Stimulated activated CD4-positive, alpha-beta T cell treated with anti-CD3 and anti-CD28 coated beads, Interleukin-2, amount 100 ng/mL, for 4 hours (primary cell): ENCODE measurements at places on chromosomes 11 and 22.

GRCh38 chr11:123472236-123472935 lies 42.3 kb downstream of the GRAMD1B start:
- DNase-seq: no peak

- no peak for DNase-seq
These were observed 67.0 kb upstream of the RASSF10 start for GRCh38 chr11:12942157-12942556.

DNA sequence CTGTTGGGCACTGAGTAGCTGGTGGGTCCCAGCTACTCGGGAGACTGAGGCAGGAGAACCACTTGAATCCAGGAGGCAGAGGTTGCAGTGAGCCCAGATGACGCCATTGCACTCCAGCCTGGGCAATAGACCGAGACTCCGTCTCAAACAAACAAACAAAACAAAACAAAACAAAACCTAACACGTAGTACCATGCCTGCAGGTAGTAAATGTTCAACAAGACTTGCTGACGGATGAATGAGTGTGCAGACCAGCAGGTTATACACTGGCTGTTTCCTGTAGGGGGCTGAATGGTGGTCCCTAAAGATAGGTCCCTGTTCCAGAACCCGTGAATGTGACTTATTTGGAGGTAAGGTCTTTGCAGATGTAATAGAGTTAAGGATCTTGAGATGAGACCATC lies 12.8 kb upstream of the MRGPRD start:
- DNase-seq: no peak

DNA sequence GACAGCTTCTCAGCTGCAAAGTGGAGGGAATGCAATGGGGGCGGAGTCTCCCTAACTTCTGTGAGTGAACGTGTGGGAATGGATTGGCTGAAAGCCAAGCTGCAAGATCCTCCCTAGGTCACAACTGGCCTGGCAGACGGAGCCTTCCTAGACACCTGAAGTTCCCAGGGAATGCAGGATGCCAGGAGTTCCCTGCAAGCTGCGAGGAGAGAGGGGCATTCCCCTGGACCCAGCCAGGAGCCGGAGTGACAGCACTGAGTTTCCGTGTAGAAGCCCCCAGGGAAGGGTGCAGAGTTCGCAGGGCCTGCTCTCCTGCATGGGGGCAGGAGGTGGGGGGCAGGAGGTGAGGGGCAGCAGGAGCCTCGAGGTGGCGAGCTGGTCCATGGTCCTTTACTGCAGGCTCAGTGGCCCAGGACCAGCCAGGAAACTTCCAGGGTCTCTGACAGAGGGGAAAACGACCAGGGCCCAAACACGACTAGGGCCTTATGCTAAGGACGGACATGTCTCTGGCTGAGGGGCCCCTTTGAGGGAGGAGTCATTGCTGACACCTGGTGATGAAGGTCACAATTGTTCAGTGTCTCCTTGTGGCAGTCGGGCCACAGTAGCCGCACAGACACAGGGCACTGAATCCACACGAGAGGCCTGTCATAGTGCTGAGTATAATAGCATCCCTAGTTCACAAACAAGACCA lies 141.4 kb downstream of the FBXO7 start:
- DNase-seq: no peak

DNA sequence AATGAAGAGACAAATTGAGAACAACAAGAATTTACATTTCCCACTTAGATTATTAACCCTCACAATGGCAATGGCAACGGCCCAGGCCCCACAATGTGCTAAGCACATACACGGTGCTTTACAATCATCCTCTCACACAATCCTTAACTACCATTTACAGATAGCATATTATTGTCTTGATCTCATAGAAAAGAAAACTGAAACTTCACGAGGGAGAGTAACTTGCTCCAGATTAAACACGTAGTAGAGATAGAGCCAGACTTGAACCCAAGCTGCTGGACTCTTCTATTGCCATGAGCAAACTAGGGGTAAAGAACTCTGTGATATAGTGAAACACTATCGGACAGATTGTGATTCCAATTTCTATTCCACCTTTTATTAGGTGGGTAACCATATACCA lies 665.1 kb downstream of the DLG2 start:
- no peak for DNase-seq

DNA sequence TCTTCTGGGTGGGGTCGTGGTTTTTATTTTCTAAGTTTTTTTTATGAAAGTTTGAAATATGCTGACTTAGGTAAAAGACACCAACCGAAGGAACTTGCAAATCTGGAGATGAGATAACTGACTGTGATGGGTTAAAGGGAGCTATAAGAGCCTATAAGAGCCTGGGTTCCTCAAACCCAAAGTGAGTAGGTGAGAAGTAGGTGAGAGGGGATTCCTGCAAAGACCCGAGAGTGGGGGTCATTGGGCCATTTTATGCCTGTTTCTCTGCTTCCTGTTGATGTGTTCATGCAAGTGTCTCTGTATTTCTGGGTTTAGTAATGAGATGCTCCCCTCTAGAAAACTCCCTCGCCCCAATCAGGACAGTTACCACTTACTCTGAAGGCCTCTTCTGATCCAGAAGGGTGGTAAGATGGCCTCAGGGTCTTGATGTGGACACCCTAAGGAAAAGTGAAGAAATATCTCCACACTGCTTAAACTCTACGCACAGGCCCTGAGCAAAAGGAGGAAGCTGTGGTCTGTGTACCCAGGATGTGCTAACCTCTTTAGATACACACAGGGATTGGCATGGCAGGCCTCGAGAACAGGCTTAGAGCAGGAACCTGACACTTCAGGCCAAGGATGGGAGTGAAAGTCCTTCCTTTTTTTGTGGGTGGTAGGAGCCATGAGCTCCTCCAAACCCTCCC lies 1.8 kb downstream of the FLI1 start:
- DNase-seq: no peak

GRCh38 chr22:33124471-33124870 lies 66.3 kb upstream of the SYN3 start:
- DNase-seq: no peak

- DNase-seq: peak; percentile 80
These were observed 468 bp downstream of the PATL1 start for GRCh38 chr11:59668188-59668949.

DNA sequence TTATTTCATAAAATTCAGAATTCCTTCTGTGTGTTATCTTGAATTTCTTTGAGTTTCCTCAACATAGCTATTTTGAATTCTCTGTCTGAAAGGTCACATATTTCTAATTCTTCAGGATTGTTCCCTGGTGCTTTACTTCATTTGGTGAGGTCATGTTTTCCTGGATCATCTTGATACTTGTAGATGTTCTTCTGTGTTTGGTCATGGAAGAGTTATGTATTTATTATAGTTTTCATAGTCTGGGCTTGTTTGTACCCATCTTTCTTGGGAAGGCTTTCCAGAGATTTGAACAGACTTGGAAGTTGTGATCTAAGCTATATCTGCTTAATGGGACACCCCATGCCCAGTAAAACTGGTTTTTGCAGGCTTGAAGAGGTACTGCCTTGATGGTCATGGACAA lies 149.6 kb downstream of the METTL15 start:
- DNase-seq: no peak

DNA sequence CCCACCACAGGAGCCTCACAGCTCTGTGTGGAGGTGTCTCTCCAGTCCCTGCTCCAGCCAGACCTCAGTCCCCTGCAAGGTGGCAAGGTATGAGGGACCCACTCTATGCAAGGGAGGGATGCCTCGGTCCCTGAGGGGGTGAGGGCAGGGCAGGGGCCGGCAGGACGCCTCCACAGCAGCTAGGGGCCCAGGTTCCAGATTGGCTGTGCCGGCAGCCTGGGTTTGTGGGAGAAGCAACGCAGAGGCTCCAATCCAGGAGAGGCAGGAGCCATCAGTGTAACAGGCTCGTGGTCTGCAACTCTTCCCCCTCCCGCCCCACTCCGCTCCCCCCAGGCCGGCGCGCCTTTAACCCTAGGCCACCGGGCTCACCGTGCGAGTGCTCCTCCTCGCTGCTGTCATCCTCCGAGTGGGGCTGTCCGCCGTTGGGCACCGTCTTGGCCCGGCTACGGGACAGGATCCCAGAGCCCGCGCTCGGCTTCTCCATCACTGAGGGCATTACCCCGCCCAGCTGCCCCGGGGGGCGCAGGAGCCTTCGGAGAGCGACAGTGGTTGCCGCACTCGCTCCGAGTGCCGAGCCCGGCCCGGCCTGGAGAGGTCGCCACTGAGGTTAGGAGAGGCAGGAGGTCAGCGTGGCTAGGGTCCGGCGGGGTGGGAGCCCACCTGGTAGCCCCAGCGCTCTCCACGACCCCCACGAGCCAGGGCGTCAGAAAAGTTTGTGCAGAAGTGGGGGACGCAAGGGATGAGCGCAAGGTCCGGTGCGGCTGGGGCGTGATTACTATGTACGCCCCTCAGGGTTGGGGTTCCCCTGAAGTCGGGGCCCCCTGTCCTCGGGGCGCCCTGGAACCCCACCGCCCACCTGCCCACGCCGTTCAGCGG lies 765 bp downstream of the RCOR2 start:
- DNase-seq: no peak

DNA sequence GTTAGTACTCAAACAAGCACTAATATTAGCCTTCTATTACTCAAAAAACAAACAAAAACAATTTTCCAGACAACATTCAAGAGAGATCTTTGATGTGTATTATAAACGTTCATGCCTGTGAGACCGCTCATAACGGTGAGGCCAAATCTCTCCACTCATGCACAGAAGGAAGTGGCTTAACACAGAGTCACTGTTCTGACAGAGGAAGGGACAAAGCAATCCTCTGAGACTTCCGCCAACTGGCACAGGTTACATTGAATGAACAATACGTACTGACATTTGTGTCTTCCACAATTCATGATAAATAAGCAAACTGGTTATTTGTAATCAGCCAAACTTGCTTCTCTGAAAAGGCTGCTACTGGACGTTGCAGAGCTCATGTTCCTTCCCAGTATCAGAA lies 30.5 kb downstream of the CHKA start:
- no peak for DNase-seq

GRCh38 chr11:107678632-107678971 lies 33.3 kb downstream of the SLN start:
- no peak for DNase-seq

- DNase-seq: no peak
These were observed 22.9 kb upstream of the A4GALT start for GRCh38 chr22:42743501-42743991.

DNA sequence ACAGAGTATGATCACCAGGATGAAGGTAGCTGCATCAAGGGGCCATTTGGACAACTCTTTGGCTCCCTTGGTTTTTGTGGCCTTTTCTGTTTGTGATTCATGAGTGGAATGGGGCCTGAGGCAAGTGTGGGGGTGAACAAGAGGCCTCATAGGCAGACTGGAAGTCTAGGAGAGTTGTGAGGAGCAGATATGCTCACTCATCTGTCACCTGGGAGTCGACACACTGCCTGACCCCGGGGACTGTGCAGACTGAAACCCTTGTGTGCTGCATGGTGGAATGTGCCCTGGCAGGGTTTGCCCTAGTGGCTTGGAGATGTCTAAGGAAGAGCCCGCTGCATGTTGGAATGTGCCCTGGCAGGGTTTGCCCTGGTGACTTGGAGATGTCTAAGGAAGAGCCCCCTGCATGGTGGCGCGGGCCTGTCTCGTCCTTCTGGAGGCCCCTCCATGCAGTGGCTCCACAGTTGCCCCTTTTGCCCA lies 60.0 kb downstream of the MED15 start:
- DNase-seq: no peak

DNA sequence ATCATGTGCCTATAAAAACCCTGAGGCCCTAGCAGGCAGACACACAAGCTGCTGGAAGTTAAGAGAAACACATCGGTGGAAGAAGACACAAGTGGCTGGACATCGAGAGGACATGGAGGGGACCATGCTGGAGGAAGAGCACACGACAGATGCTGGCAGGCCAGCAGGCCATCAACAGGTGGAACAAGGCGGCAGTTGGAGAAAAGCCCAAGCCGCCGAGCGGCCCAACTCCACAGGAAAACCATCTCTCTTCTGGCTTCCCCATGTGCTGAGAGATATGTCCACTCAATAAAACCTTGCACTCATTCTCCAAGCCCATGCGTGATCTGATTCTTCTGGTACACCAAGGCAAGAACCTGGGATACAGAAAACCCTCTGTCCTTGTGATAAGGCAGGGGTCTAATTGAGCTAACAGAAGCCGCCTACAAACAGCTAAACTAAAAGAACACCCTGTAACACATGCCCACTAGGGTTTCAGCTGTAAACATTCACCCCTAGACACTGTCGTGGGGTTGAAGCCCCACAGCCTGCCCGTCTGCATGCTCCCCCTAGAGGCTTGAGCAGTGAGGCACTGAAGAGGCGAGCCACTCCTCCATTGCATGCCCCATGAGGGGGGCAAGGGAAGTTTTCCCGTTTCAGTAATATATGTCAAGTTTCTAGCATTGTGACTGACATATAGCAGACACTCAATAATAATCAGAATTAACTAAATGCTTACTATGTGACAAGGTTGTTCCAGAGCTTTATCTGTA lies 39.0 kb upstream of the MMP20 start:
- DNase-seq: no peak

- no peak for DNase-seq
These were observed 48.8 kb upstream of the FIBIN start for GRCh38 chr11:26944866-26945664.

- no peak for DNase-seq
These were observed 15.3 kb upstream of the TRIM29 start for GRCh38 chr11:120153221-120153620.

DNA sequence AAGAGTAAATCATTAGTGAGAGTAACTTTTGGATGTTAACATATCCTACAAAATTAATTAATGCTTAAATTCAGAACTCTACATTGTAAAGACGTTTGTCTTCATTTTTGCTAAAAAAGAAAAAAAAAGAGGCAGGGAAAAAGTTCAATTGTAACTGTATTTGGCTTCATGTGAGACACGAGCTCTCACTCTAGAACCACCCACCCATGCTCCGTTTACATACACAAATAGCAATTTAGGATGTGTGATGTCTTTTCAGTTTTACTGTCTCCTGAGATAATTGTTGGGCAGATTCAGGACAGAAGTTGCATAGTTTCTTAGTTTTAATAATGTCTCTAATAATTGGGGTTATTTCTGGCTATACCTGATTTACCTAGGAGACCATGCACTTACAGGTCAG lies 248.6 kb downstream of the AASDHPPT start:
- no peak for DNase-seq

DNA sequence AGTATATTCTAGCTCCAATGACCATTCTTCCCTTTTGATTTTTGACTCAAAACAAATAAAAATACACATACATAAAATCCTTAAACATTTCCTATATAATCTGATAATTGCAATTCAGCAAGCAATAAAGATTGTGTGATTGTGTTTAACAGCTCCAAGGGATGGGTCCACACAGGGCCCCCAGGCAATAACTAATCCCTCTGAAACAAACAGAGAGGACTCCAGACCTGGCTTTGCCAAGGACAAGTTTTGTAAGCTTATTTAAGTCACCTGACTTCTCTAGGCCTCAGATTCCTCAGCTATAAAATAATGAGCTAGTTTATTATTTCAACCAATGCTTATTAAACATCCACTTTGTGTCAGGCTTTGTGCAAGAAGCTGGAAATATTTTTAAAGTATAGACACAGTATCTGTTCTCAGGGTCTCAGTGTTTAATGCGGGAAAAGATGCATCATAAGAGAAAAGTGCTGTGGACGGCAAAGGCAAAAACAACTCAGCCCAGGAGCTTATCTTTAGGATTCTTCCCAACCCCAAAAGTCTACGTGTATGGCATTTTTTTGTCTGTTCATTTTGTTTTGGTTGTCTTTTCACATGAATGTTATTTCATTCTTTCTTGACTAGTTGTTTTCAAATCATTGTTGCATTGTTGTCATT lies 20.1 kb downstream of the FZD4 start:
- DNase-seq: no peak
